ENCODE measurements at places on chromosomes 2 and 18.

DNA sequence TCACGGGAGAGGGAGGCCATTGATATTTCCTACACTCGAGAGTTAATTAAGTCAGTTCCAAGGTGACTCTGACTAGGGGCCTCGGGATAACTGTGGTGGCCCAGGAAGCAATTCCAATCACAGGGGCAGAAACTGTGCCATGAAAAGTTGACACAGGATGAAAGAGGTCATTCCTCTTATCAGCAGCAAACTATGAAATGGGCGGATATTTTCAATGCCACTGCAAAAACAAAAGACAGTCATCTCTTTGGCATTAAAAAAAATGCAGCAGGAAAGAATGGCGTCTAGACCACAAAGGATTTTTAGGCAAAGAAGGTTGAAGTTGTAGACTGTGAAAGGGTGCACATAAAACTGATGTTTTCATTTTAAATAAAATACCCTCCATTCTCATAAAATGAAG lies 50.0 kb downstream of the TGIF1 start:
- DNase-seq, result no peak

- no peak for DNase-seq
Observed at GRCh38 chr2:119202610-119203310, 20.9 kb upstream of the STEAP3 start.

GRCh38 chr2:38164881-38165280 lies 88.9 kb upstream of the CYP1B1 start:
- no peak for DNase-seq

GRCh38 chr2:156340377-156340776 lies 7.9 kb upstream of the NR4A2 start:
- DNase-seq, result no peak

- no peak for DNase-seq
Observed at GRCh38 chr18:22543769-22544168, 126.1 kb upstream of the CTAGE1 start.

- DNase-seq, result peak; percentile 41
Observed at GRCh38 chr2:229591611-229592010, 122.7 kb downstream of the DNER start.

DNA sequence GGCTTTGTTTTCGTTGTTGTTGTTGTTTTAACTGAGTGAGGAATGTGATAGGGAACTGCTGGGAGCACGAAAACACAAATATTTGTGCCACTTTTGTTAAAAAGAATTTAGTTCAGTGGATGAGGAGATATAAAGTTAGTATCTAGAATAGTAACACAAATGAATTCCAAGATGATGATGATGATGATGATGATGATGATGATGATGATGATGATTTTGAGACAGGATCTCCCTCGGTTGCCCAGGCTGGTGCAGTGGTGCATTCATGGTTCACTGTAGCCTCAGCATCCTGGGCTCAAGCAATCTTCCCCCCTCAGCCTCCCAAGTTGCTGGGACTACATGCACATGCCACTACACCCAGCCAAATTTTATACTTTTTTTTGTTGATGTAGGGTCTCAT lies 223.7 kb downstream of the DSEL start:
- DNase-seq, result no peak

DNA sequence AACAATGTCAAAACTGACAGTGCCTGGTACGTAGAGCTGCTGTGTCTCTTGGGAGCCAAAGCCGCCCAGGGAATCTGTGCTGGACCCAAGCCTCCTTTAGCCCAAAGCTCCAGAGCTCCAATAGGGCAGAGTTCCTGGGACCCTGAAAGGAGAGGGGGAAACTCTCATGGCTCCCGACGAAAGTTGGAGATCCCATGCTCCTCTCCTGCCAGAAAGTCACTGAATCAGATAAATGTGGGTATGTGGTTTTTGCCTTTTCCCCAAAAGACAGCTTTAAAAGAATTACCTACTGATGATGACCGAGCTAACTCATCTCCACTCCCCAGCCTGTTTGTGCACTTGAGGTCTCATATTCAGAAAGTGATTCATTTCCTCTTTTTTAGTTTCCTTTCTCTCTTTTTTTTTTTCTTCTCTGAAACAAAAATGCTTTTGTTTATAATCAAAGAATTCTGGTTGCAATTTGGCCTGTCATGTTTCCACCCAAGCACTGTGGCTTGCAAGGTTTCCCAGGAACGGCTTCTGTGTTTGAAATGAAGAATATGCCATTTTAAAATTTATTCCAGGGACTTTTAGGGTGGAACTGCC lies 14.1 kb upstream of the PMAIP1 start:
- no peak for DNase-seq

- no peak for DNase-seq
Observed at GRCh38 chr2:127047054-127047453, 59.9 kb downstream of the BIN1 start.

GRCh38 chr18:9741793-9742523 lies 33.9 kb downstream of the RAB31 start:
- no peak for DNase-seq

DNA sequence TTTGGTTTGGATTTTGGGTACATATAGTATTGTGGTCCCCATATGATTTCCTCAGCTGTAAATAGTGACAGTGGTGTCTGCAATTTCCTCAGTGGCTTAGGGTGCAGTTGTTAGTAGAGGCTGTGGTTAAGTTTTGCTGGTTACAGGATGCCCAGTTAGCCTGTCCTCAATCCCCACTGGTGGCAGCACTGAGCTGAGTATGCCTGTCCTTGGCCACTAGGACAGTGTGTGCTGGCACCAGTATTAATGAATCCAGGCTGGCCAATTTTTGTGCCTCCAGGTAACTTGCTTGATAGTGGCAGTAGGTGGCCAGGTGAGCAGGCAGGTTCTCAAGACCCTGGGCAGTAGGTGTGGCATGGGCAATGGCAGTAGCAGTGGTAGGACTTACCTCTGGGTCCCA lies 973.1 kb downstream of the TMEM182 start:
- no peak for DNase-seq

GRCh38 chr18:23442958-23443357 lies 10.1 kb upstream of the RIOK3 start:
- no peak for DNase-seq

GRCh38 chr2:64587561-64587960 lies 63.4 kb downstream of the AFTPH start:
- DNase-seq, result no peak

GRCh38 chr2:120253021-120253882 lies 600 bp downstream of the RALB start:
- DNase-seq, result peak; percentile 59

DNA sequence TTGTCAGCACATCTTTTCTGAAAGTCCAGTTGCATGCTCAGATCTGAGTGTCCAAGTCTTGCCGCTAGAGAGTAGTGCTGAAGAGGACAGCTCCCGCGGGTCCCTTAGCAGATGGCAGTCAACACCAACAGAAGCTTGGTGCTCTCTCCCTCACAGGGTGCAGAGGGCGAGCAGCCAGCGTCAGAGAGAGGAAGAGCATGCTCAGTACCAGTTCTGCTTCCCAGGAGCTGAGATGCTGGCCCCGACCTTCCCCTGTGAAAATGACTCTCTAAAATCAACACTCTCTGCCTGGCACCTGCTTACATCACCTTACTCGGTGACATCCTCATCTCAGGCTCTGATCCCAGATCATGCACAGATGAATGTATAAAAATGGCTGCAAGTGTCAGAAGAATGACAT lies 86.0 kb upstream of the TWIST2 start:
- no peak for DNase-seq

DNA sequence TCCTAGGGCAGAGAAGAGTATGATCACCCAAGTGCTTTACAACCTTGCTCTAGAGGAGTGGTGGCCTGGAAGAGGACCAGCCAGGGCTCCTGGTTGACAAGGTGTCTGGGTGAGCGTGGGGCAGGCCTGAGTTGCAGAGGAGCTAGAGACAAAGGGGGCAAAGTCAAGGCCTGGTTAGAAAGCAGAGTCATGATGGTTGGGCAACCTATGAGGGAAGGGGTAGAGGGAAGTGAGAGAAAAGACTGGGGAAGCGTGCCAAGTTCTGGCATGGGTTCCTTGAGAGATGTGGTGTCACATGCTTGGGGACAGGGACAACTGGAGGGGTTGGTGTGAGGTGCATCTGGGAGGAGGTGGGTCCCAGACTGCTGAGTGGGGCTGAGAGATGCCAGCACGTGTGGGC lies 13.5 kb downstream of the ZFP36L2 start:
- no peak for DNase-seq

GRCh38 chr2:165691615-165692014 lies 102.4 kb downstream of the GALNT3 start:
- DNase-seq, result no peak

- DNase-seq, result no peak
Observed at GRCh38 chr2:8413589-8414135, 268.2 kb upstream of the ID2 start.

- DNase-seq, result no peak
Observed at GRCh38 chr2:101987832-101988231, 3.9 kb upstream of the IL1R2 start.
